Lung (tissue), 17 donors: ENCODE measurements at places on chromosomes 7 and 10.

- DNase-seq = peak; percentile 34
These were observed 921.3 kb upstream of the AUTS2 start for GRCh38 chr7:68676813-68677535.

DNA sequence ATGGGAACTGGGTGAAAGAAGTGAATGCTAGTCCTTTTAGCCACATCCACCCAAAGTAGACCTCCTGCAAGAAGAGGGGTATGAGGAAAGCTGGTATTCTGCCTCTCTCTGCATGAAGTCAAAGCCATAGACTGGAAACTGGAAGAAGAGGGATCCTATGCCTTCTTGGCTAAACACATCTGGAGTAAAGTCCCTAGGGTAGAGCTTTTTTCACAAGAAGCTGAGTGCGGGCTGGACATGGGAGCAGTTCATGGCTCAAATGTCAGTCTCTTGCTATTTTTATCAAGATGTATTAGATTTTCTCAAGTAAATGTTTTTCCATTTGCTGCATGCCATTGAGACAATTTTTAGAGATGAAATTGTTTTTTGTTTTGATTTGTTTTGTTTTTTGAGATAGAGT lies 206.5 kb upstream of the TMEM72 start:
- no peak for DNase-seq

- no peak for DNase-seq
These were observed 180.7 kb upstream of the KAT6B start for GRCh38 chr10:74645692-74646091.

DNA sequence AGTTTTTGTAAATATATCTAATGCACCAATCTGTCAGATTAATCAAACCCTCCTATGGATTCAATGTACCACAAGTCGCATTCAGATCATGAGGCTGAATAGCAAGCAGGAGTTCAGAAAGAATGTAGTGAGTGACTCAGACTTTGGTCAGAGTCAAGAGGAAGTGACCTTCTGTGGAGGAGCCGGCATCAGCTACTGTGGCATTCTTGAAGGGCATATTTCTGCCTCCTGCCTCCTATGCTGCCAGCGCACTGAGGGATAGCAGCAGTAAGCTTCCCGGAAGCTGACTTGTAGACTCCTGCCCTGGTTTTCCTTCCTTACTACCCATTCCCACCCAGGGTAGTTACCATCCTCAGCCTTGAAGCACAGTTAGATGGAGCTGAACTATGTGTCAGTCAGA lies 867.5 kb downstream of the NRG3 start:
- peak; percentile 12 for DNase-seq

- no peak for DNase-seq
These were observed 10.0 kb downstream of the FASTK start for GRCh38 chr7:151070574-151070960.

DNA sequence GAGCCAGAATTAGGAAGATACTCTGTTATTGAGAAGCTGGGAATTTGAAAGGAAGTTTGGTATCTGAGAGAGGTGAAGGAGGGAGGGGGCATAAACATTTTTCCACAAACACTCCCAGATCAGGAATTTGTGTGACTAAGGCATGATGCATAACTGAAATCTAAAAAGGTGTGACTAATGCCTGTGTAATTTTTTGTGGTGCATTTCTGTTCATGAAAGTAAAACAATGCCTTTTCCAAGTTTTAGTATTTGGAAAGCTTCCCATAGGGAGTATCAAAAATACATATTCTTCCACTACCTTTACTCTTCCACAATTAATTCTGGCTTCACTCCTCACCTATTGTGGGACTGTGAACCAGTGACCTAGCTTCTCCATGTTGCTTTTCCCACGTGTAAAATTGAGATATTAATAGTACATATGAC lies 56.4 kb upstream of the CAV2 start:
- DNase-seq = no peak

- peak; percentile 99 for DNase-seq
These were observed 108.1 kb upstream of the FAM133B start for GRCh38 chr7:92698237-92698841.

- DNase-seq = peak; percentile 71
These were observed 151.3 kb upstream of the RSU1 start for GRCh38 chr10:16968416-16969041.

DNA sequence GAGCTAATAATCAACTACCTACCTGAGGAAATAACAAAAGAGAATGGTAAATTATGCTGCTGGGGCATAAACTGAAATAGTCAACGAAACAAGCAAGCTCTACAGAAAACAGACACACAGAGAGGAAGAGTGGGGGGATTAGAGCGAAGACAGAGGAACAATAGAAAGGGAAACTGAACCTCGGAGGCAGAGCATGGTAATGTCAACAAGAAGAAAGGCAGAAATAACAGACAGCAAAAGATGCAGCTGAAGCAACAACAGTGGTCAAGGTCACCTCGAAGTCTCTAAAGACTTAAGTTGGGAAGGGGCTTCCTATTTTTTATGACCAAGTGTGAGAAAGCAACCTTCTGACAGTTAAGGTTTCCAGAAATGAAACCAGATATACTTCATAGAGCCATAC lies 177.0 kb downstream of the ZNF438 start:
- no peak for DNase-seq

GRCh38 chr7:101606498-101606923 lies 22.6 kb downstream of the MYL10 start:
- no peak for DNase-seq

GRCh38 chr7:42495256-42495655 lies 258.2 kb upstream of the GLI3 start:
- DNase-seq = no peak

GRCh38 chr10:96831867-96832720 lies at the start of gene LCOR:
TSS of gene LCOR (plus strand) at chr10:96832298. CDS start at chr10:96949058, 116,760 bp downstream.
- DNase-seq = peak; percentile 94

DNA sequence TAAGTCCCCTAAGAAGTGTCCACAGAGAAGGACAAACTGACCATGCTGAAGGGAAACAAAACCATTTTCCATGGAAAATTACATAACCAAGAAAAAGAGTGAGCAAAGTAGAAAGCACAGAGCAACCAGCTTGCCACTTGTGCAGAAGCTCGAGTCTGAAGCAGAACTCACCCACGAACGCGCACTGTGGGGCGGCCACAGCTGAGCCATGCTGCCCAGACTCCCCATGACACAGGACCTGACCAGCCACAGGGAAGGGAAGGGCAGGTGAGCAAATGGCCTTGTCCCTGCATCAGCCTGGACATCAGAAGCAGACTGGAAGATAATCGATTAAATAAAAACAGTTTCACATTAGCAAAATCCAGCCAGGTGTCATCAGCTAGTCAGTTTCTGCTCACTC lies 95.7 kb downstream of the TCERG1L start:
- no peak for DNase-seq

DNA sequence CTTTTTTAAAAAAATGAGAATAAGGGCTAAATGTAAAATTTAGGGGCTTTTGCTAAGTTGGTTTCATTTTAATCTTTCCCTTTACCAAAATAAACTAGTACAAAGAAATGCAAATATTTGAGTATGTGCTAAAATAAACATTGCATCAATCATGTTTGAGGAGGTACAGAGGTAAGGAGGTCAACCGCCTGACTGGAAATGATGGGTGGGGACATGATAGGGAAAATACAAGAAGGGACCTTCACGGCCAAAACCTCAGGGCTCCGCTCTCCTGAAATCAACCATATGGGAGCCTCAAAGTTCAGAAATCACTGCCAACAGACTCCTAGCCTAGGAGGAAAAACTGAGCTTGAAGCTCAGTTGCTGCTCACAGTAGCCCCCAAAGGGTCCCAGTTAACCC lies 207.6 kb downstream of the AHR start:
- DNase-seq = peak; percentile 27

- no peak for DNase-seq
These were observed at the start of gene SHOC2 for GRCh38 chr10:110919349-110919931. TSS of gene SHOC2 (plus strand) at chr10:110919604. CDS start at chr10:110964359, 44,755 bp downstream.

DNA sequence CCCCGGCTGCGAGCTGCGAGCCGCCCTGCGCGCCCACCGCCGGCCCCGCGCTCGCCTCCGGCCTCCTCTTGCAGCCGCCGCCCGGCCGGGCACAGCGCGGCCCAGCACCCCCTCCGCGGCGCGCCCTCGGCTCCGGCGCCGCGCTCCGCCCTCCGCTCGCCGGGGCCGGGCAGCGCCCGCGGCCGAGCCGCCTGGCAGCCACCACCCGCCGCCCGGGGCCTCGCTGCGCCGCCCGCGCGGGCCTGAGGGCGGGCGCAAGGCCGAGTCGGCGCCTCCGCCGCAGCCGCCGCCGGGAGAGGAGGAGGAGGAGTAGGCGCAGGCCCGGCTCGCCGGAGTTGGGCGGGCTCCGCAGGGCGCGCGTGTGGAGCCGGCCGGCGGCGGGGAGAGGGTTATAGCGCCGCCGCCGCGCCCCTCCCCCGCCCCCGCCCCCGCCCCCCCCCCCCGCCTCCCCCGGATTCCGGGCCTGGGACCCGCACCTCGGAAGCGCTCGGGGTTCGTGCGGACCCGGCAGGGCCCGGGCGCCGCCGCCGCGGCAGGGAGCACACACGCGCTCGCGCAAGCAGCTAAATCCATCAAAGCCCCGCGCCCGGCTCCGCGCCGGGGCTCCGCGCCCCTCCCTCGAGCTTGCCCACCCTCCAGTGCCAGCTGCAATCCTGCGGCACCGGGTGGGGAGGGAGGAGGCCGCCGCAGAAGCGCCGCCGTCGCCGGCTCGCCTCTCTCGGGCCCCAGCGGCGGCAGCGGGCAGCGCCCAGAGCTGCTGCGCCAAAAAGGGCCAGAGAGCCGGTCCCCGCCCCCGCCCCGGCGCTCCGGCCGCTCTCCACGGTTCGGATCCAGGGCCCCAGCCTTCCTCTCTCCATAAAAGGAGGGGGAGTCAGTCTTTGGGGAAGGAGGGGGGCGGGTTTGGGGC lies at the start of gene PDGFA:
Gene PDGFA (minus strand): TSS at position 363 of the 907 bp plus-strand sequence. CDS start 845 bp downstream, outside the sequence.
- DNase-seq = peak; percentile 74

DNA sequence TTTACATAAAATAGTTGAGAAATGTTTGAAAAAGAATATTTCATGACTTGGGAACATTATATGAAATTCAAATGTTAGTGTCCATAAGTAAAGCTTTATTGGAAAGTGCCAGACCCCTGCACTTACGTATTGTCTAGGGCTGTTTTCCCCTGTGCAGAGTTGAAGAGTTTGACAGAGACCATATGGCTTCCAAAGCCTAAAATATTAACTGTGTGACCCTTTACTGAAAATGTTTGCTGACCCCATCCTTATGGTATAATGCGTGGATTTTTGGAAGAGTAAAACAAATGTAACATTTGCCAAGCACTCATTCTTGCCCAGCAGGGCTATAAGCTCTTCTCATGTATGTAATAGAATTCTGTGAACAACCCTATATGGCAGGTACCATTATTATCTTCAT lies 40.1 kb upstream of the RAB18 start:
- DNase-seq = peak; percentile 70

- DNase-seq = no peak
These were observed 166.5 kb downstream of the HERPUD2 start for GRCh38 chr7:35528381-35528977.

GRCh38 chr7:47610506-47611044 lies 28.7 kb upstream of the TNS3 start:
- DNase-seq = peak; percentile 95

GRCh38 chr10:71621231-71622153 lies 98.1 kb downstream of the C10orf105 start:
- peak; percentile 80 for DNase-seq

DNA sequence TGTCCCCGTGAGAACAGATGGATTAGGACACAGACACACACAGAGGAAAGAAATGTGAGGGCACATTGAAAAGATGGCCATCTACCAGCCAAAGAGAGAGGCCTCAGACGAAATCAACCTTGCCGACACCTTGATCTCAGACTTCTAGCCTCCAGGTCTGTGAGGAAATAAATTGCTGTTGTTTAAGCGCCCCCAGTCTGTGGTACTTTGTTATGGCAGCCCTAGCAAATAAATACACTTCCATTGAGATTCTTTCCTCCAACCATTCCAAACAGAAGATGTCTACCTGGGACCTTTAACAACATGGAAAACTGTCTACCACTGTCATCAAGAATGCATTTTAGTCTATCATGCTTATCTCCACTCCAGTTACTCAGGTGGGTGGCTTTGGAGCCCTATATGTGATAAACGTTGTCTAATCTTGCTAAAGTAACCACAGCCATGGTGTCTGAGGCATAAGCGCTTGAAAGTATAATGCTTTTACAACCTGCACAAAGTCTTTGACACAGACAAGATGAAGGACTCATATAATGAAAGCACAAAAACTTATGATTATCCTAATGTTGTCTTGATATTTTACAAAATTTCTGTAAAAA lies 244.3 kb downstream of the MTERF1 start:
- no peak for DNase-seq

DNA sequence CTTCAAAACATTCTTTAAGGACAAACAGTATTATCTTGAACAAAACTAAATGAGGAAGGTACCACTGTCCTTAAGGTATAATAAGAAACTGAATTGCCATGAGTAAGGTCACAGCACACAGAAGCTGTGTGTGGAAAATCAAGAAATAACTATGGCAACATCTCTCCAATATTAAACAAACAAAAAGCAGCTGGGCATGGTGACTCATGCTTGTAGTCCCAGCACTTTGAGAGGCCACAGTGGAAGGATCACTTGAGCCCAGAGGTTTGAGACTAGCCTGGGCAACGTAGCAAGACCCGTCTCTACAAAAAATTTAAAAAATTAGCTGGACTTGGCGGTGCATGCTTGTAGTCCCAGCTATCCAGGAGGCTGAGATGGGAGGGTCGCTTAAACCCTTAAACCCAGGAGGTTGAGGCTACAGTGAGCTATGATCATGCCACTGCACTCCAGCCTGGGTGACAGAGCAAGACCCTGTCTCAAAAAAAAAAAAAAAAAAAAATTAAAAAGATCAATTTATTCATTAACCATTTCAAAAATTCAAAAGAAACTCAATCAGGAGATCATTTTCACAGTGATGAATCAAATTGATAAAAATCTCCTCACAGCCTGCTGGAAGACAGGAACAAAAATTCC lies 195.4 kb downstream of the SKIDA1 start:
- peak; percentile 66 for DNase-seq

DNA sequence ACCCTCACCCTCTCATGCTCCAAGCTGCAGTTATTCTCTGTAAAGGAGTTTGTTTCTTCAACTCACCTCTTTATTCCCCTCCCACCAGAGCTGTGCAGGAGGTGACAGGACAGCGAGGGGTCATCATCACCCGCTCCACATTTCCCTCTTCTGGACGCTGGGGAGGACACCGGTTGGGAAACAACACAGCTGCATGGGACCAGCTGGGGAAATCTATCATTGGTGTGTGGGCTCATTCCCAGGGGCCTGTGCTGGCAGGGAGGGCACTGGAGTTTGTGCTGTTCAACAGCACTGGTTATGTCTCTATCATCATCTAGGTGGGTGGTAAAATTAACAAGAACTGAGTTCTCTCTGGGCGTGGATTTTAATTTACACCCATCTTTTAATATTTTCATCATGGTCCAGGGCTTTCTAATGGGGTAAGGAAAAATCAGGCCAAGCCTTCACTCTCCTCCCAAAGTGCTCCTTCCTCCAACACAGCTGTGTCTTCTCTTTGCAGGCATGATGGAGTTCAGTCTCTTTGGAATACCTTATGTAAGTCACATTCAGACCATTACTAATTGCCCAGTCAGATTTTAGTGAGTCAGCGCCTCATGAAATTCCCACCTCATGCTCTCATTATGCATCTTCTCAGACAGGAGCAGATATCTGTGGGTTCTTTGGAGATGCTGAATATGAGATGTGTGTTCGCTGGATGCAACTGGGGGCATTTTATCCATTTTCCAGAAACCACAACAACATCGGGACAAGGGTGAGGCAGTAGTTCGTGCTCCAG lies 61.6 kb downstream of the PRSS58 start:
- no peak for DNase-seq
